Spinal cord (tissue), 10 donors: ENCODE measurements at places on chromosomes 7 and 10.

- no peak for DNase-seq
Observed at GRCh38 chr10:126448091-126448490, 59.8 kb upstream of the ADAM12 start.

GRCh38 chr7:36972140-36972518 is 247.8 kb upstream of the AOAH start:
- DNase-seq = no peak

- no peak for DNase-seq
Observed at GRCh38 chr7:19408706-19409220, 263.5 kb upstream of the FERD3L start.

DNA sequence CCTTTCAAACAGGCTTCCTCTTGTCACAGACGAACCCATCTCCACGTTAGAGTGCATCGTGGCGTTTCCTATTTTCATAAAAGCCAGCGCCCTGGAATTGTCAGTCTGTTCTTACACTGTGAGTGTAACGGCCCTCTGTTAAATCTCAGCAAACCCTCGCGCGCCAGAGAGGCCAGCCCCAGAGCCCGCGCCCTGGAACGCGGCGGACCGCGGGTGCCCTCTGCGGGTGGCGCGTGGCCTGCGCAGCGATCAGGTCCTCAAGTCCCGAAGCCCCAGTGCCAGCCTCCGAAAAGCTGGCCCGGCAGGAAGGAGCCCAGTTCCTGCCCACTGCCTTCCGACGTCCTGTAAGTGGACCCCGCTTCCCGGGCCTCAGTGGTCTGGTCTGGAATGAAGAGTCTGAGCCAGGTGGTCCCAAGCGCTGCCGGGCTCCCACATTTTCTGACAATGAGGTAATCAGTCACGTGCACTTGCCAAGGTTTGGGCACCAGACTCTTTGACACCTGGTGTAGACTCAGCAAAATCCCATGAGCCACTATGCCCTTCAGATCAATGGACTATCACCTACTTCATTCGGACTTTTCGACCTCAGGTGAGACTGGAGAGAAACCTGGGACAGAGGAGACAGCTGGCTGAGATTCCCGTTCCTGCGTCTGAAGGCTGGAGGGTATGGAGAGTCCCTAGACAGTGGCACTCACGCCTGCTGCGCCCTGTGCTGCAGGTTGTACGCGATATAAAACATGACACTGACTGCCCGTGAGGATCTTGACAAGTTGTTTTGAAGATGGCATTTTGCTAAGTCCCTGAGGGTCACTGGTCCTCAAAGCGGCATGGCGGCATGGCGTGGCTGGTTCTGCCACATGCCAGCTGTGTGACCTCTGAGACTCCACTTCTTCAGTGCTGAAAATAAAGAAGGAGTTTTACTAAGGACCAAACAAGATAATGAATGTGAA is 109.4 kb upstream of the LANCL2 start:
- DNase-seq = peak; percentile 74

- no peak for DNase-seq
Observed at GRCh38 chr7:48875045-48875916, 49.1 kb upstream of the CDC14C start.

GRCh38 chr10:15037691-15038090 is 6.1 kb upstream of the OLAH start:
- DNase-seq = peak; percentile 2
